ENCODE measurements at places on chromosomes 3 and 15. TPM values are rescaled to one million over a fixed set of nuclear protein-coding genes. Genes with fewer than 3 reads are reported as not detected.

DNA sequence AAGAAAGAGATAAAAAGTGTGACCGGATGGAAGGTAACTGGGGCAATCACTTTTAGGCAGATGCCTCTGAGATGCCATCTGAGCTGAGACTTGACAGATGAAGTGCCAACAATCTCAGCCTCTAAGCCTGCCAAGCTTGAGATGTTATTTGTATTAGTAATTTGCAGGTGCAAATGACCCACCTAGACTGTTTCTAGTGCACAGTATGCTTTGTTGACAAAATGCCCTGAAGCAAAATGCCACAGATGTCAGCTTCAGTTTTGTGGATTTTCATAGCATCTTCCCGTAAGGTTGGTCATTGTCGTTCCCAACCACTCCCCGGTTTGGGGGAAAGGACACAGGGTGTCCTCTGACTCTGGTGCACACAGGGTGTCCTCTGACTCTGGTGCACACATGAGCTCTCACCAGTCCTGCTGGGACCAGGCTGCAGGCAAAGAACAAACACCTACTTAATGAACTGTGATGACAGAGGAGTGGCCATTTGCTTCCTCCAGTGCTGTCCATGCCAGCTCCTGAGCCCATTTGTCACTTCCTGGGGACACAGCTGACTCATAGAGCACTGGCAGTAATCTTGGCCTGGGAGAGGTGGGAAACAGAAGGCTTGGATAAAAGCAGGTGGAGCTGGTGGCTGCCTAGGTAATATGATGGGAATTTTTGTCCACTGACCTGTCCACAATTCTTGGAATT lies 16.7 kb upstream of the PPP1R2 start:
- no peak for DNase-seq

- no peak for DNase-seq
Measured at GRCh38 chr3:149224736-149225594, 3.3 kb upstream of the CP start.

- no peak for DNase-seq
Measured at GRCh38 chr3:188568736-188569135, 414.8 kb downstream of the LPP start.

DNA sequence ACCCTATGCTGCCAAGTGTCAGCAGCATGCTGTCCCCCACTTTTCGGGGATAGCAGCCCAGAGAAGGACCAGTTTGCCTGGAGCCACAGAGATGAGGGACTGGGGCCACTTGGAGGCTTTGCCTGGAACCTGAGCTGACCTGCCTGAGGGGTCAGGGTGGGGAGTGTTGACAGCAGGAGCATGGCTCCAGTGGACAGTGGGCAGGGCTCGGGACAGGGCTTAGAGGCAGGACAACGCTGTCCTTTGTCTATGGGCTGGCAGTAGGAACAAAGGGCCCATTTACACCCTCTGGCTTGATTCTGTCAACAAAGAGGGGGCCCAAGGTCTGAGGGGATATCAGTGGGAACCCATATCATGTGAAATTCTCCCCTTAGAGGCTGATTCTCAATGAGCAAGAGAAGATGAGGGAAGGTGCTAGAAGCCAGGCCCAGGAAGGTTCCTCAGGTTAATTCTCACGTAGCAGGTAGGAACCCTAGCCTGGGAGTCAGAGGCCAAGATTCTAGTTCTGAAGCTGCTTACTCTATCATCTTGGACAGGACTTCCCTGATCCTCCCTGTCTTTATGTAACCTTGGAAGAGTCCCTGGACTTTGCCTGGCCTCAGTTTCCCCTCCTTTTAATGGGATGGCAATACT lies 29.7 kb upstream of the HHATL start:
- DNase-seq: no peak

- peak; percentile 91 for DNase-seq
Measured at GRCh38 chr3:127542441-127542952, 48.0 kb downstream of the TPRA1 start.

The ITIH3 gene
- total RNA-seq: 4.5 TPM

The GASK1A gene
- 5.9 TPM for total RNA-seq

The SYNPR gene
- not detected for total RNA-seq
